ENCODE measurements at places on chromosomes 3 and 15.

GRCh38 chr3:178773358-178773757 is 237.1 kb downstream of the KCNMB2 start:
- DNase-seq, result no peak

GRCh38 chr3:101634591-101635196 is 42.2 kb downstream of the ZBTB11 start:
- no peak for DNase-seq

DNA sequence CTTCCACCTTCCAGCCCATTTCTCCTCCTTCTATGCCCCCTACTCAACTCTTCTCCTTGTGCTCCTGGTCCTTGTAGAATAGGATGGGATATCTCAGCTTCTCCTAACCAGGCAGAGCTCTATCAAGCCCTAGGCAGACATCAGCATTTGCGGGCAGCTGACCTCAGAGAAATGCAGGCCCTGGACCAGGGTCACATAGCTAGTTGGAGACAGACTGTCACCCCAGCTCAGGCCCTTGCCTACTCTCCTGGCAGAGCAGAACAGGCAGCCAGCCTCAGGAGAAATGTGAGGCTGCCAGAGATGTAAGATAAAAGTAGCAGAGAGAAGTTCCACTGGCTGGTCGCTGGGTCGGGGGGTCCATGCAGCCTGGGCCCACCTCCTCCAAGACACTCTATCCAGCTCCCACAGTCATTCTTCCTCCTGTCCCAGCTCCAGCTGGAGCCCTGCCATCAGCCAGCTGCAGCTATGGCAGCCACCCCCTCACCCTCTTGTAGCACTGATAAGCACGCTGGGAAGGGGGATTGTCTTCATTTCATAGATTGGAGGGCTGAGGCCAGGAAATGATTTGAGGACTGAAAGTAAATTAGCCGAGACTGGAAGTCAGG is 4.0 kb downstream of the CYP8B1 start:
- DNase-seq, result no peak

DNA sequence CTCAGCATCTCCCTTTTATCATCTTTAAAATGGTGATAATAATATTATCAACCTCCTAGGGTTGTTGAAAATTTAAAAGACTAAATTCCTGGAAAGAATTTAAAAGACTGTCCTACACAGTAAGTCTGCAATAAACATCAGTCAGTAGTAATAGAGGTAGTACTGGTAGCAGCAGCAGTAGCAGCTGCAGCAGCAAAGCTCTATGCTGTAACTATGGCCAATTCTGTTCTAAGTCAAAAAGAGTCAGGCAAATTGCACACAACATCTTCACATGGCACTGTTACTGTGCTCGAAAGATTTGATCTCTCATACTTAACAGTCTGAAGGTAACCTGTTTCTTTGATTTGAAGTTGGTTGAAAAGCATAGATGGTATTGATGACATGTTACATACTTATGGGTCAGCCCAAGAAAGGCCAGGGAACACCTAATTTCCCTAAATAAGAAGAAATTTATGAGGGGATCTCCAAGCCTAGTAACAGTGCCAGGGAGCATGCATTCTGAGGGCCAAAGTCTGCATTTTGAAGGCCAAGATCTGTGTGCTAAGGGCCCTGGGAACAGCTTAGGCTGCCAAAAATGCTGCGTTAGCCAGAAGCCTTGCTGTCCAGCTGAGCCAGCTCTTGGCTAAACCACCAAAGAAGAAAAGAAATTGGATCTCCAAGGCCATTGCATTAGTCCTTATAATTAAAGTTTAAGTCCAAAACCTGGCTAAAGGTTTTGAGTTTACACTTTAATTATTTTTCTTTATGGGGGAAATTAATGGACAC is 68.2 kb downstream of the SIDT1 start:
- no peak for DNase-seq

- no peak for DNase-seq
Observed at GRCh38 chr3:61864886-61865285, 303.5 kb downstream of the PTPRG start.

GRCh38 chr3:14147617-14148016 is 22.8 kb downstream of the TMEM43 start:
- DNase-seq, result no peak

GRCh38 chr15:57102858-57103257 is 184.4 kb downstream of the TCF12 start:
- DNase-seq, result no peak

DNA sequence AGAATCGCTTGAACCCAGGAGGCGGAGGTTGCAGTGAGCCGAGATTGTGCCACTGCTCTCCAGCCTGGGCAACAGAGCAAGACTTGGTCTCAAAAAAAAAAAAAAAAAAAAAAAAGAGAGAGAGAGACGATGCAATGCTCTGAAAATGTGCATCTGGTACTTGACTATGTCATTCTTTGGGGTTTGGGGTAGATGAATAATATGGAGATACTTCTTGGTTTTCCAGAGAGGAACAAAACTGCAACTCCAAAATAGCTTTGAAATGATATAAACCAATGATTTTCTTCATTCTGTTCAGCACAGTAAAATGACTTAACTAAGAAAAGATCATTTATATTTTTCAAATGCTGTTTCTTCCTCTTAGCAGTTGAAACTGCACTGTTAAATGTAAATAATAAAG is 158.9 kb downstream of the ISL2 start:
- no peak for DNase-seq

GRCh38 chr3:71806736-71807135 is 21.8 kb upstream of the PROK2 start:
- DNase-seq, result no peak

GRCh38 chr15:42544853-42545629 is 3.6 kb downstream of the LRRC57 start:
- DNase-seq, result no peak

- peak; percentile 51 for DNase-seq
Observed at GRCh38 chr15:68819495-68820294, 1.0 kb downstream of the ANP32A start.

DNA sequence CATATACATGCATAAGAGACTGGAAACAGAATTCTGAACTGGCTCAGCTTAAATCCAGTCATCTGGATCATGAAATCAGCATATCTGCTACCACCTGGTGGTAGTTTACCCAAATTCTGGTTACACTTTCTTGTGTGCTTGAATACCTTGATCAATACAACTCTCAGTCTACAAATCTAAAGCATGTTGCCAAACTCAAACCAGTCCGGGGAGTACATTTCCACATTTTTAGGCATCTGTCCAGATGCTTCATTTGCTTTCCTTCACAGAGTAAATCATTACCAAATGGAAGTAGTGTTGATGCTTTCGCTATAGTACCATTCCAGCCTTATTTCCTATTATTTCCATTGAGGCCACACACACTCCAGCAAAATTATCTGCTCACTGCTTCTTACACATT is 126.4 kb downstream of the P2RY1 start:
- DNase-seq, result no peak

DNA sequence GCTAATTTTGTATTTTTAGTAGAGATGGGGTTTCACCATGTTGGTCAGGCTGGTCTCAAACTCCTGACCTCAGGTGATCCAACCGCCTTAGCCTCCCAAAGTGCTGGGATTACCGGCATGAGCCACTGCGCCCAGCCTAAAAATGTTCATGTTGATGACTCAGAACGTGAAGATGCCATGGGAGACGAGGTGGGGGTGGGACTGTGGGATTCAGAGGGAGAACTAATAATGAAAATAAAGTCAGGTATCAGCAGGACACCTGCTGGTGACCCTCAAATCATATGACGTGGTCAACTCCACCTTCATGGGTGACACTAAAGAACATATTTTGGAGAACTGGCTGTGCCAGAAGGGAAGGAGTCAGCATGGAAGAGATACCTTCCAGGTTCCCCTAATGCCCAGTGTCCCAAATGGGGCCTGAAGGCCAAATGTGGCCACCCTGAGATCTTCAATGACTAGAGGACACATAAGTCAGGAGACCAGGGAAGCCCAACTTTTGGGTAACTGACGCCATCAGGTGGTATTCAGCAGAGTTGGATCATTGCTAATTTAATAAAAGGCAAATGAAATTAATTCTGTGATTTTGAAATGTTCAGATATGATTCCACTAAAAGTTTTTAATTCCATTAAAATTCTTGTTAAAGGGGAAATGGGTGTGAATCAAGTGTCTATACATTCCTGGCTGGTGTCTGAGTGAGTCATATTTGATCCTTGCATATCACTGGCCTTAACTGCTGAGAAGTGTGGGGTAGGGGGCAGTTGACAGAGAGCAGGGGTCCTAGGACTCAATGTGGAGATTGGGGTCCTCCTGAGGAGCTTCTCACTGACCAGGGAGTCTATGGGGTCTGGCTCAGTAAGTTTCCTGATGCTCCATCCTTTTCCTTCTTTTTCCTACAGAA is 88.6 kb upstream of the GSK3B start:
- no peak for DNase-seq

DNA sequence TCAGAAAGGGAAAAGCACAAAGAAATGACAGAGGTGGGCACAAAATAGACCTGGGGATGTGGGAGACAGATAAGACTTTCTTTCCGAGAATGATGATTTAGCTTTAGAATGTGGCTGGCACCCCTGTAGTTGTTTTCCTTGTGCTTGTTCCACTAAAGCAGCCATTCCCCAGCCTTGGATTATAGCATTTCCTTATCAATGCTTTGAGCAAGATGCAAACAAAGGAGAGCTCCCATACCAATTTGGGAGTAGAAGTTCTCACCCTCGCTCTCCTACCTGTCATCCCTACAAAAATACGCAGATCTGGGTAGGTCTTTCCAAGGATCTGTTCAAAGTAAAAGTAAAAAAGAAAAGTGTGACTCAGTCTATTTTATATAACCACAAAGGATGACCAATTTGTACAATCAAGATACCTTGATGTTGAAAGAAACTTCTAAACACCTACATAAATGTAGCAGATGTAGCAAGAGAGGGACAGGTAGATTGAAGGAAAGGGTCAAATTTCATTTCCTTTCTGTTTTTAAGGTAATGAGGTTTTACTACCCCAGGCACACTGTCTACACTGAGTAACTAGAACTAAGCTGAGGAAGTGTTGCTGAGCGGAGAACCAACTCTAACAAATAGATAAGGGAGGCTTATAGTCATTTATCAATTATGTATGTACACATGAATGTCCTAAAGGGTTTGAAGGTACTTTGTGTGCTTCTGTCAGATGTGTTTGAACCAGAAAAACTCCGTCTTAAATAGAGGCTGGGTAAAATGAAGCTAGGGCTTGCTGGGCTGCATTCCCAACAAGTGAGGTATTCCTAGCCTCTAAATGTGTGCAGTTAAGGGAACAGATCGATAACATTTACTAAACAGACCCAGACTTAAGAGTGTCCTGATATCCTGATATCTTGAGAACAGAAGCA is 91.1 kb upstream of the LRRN1 start:
- DNase-seq, result no peak
